ENCODE measurements at places on chromosomes 13 and 19. TPM values are rescaled to one million over a fixed set of nuclear protein-coding genes. Genes with fewer than 3 reads are reported as not detected.

DNA sequence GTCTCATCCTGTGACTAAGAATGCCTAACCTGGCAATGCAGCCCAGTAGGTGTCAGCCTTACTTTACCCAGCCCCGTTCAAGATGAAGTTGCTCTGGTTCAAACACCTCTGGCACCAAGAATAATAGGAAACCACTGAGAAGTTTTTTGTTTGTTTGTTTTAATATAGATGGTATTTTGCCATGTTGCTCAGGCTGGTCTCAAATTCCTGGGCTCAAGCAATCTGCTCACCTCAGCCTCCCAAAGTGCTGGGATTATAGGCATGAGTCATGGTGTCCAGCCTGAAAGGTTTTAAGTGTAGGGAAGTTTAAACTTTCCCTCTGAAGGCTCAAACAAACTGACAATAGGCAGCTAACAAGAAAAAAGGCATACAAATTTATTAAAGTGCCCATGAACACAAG, 51.2 kb upstream of the ABCC4 start:
- no peaks in the 10 kb centered on the region for H3K4me1 ChIP-seq
- no peak overlapping the region for H3K4me3 ChIP-seq
- H3K27me3 ChIP-seq, result peaks cover 2% of the 10 kb centered on the region
- H3K27ac ChIP-seq, result no peak overlapping the region

GRCh38 chr13:50948601-50949000, 39.0 kb downstream of the RNASEH2B start:
- H3K4me3 ChIP-seq, result no peak overlapping the region
- H3K27ac ChIP-seq, result no peak overlapping the region
- no peaks in the 10 kb centered on the region for H3K27me3 ChIP-seq
- DNase-seq, result no peak

GRCh38 chr19:34171539-34171876, 796 bp upstream of the LSM14A start:
- peak overlapping the region; percentile 93 for H3K27ac ChIP-seq
- peaks cover 4% of the 10 kb centered on the region for H3K36me3 ChIP-seq
- DNase-seq, result no peak
- no peaks in the 10 kb centered on the region for H3K27me3 ChIP-seq
- peaks cover 40% of the 10 kb centered on the region for H3K4me1 ChIP-seq
- H3K4me3 ChIP-seq, result peak overlapping the region; percentile 93

GRCh38 chr13:100399455-100399854, 189.1 kb downstream of the GGACT start:
- no peaks in the 10 kb centered on the region for H3K27me3 ChIP-seq
- no peak overlapping the region for H3K4me3 ChIP-seq
- no peak overlapping the region for H3K27ac ChIP-seq
- H3K4me1 ChIP-seq, result peaks cover under 1% of the 10 kb centered on the region
- no peaks in the 10 kb centered on the region for H3K36me3 ChIP-seq

The RDH8 gene
- polyA plus RNA-seq, result not detected

Data from CD4-positive, CD25-positive, alpha-beta regulatory T cell (primary cell).